Left hindlimb (tissue), 1 donor: ENCODE measurements at places on chromosomes 12 and 14.

GRCh38 chr12:48824112-48824511, 5.8 kb downstream of the CACNB3 start:
- no peak for DNase-seq

GRCh38 chr12:97386133-97386581, 76.4 kb upstream of the RMST start:
- DNase-seq, result no peak

- DNase-seq, result peak; percentile 53
Observed at GRCh38 chr12:13374793-13375192, 178.3 kb downstream of the EMP1 start.

- no peak for DNase-seq
Observed at GRCh38 chr12:24721191-24721590, 227.7 kb downstream of the BCAT1 start.

- no peak for DNase-seq
Observed at GRCh38 chr12:91778091-91778832, 367.4 kb downstream of the BTG1 start.

- DNase-seq, result no peak
Observed at GRCh38 chr12:98466640-98467400, 48.6 kb upstream of the TMPO start.

DNA sequence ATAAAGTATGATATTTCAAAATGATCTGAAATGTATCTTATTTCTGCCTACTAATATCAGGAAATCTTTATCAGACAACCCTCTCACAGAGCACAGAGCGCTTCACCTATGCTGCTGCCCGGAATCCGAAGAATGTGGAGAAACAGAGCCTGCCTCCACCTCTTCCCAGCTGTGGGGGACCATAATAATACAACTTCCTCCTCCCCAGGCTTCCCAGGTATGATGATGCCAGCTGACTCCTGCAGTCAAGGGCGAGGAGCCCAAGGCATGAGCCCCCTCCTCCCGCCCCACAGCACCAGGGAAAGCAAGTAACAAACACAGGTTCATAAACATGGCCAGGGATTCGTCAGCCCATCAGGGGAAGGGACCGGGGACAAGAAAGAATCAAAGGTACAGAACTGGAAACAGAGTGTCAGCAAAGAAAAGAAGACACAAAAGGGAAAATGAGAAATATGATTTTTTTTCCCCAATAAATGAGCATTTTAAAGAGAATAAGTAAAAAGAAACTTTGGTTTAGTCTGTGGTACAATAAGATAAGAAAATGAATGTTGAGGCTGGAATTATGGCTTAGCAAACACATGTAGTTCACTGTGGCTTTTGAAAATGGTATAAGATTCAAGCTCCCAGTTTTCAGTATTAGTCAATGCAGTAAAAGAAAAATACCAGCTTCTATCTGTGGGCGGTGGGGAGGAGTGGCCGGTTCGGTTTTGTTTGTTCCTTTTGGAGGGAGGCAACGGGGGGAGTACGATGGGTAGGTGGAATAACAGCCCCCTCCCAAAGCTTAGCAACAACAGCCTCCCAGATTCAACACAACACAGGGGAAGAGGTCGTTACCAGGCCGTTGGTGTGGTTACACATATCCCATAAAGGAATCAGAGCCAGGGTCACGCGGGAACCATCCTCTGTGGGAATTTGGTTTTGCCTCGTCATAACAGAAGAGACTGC, 68.3 kb downstream of the SETD3 start:
- no peak for DNase-seq

DNA sequence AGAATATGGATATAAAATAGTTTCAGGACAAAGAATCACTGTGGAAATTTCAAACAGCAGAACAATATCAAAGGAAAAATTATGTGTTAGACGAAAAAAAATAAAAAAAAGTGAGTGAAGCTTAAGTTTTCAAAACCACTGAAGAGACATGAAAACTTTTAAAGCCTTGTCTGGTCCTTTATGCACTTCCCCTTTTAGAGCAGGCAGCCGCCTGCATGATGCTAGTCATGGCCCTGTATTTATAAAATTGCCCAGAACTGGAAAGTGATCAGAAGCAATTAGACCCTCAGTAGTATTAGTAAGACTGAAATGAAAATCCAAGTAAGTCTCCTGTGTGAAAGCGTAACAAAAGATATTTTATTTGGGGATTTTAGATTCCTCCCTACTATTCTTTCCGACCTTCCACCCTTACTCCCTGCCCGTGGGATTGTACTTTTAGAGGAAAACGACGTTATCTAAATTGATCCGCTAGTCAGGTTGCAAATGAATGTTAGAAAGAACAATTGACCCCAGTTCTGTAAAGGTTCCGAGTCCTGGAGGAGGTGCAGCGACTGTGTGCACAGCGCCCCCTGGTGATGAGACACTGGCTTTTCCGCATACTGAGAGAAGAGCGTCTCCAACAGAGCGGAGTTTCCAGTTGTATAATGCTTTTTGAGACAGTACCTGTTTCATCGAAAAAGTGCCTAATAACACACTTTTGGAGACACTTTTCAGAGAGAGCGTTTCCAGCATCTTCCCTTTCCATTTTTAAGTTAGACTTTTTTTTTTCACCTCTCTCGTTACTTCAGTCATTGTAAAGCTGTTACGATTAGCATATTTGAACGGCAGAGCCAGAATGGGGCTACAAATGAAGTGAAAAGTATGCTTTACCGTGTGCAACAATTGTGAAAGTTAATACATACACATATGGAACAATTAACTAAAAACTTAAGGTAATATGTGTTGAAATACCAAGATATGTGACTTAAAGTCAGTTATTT, 12.4 kb downstream of the MGST1 start:
- peak; percentile 45 for DNase-seq

- peak; percentile 36 for DNase-seq
Observed at GRCh38 chr12:100794441-100795173, at the start of gene ANO4. Gene ANO4, plus strand, starts transcription at chr12:100794776. Its CDS starts 107,010 bp downstream, at chr12:100901786.

DNA sequence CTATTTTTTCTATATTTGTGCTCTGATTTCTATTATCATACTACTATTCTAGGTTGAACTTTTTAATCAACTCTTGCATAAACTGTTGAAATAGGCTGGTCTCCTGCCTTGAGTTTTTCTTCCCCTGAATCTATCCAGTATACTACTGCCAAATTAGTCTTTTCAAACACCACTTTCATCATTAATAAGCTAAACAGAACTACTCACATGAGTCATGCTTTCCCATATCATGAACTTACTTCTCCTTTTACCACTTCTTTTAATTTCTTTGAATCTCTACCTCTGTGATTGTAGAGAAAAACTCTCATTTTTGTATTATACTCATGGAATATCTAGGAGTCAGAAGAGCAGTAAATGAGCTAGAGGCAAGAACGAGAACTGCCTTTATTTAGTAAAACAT, 340.3 kb upstream of the PDE3A start:
- DNase-seq, result no peak

- DNase-seq, result no peak
Observed at GRCh38 chr14:105888151-105888550, 361.8 kb downstream of the TMEM121 start.

GRCh38 chr12:1662761-1663439, 28.0 kb upstream of the ADIPOR2 start:
- peak; percentile 55 for DNase-seq

GRCh38 chr14:83395321-83395720, 1861.7 kb upstream of the SEL1L start:
- DNase-seq, result no peak

- no peak for DNase-seq
Observed at GRCh38 chr14:33402604-33403003, 463.9 kb downstream of the NPAS3 start.

DNA sequence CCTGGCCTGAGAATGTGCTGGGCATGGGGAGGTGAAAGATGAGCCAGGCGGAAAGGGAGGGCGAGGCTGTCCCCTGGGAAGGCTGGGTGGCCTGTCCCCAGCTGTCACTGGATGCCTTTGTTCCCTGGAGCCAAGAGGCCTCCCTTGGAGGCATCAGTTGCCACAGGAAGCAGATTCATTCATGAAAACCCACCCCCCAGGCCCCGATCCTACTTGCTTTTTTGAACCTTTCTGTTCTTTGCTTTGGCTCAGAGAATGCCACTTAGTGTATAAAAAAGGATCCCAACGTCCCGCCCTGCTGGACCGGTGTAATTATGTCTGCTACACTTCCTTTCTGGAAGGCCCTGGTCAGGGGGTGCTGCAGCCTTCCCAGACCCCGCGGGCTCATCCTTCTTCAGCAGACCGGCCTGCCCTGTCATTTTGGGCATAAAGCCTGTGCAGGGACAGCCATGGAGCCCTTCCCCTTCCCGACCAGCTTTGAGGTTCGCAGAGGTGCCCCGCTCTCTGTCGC, 220.2 kb downstream of the SLC41A2 start:
- DNase-seq, result peak; percentile 55

DNA sequence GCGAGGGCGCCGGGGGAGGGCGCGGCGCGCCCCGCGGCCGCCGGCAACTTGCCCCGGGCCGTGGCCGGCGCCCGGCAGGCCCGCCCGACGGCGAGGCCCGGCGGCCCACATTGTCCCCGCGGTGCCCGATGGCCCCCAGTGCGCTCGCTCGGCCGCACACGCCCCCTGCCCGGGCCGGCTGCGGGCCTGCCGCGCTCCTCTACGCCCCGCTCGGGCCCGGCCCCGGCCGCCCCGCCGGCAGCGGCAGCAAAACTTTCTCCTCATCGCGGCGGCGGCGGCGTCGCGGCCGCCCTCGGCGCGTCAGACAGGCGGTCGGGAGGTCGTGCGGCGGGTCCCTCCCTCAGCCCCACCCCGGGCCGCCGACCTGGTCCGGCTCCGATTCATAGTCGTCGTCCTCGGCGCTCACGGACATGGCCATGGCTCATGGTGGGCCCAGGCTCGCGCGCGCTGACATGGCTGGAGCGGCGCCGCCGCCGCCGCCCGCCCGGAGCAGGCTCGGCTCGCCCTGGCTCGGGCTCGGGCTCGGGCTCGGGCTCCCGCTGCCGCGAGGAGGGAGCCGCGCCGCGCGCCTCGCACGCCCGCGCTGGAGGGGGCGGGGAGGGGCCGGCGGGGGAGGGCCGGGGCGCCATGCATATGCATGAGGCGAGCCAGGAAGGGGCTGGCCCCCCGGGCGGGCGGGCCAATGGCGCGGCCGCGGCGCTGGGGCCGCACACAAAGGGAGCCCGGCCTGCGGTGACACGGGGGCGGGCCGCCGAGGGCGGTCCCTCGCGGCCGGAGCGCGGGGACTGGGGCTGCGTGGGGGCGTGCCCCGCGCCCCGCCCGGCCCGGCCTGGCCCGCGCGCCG, 67.1 kb downstream of the RNF34 start:
- peak; percentile 94 for DNase-seq

- no peak for DNase-seq
Observed at GRCh38 chr14:100304825-100305323, 1.4 kb downstream of the SLC25A29 start.

DNA sequence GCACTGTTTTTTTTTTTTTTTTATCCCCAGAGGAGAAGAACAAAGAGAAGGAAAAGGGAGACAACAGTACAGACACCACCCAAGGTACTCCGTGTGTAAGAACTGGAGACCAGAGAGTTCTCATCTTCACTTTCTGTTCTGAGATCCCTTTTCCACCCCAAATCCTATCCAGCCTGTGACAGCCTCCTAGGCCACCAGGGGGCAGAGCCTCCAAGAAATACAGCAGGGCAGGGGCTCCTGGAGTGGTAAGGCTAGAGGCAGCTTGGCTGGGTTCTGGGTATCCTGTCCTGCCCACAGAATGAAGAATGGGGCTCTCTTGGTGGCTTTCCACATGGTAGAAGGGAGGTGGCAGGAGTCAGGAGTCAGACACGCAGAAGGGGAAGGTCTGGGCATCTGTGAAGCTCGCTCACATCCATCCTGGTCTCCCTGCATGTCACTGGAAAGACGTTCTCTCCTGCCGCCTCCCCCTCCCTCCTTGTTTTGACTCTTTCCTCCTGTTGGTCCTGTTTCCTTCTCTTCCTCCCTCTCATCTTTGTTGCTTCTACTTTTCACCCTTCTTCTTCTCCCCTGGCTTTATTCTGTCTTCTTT, 12.0 kb downstream of the CLSTN3 start:
- DNase-seq, result no peak

- no peak for DNase-seq
Observed at GRCh38 chr14:99751539-99752485, 41.4 kb upstream of the EML1 start.

DNA sequence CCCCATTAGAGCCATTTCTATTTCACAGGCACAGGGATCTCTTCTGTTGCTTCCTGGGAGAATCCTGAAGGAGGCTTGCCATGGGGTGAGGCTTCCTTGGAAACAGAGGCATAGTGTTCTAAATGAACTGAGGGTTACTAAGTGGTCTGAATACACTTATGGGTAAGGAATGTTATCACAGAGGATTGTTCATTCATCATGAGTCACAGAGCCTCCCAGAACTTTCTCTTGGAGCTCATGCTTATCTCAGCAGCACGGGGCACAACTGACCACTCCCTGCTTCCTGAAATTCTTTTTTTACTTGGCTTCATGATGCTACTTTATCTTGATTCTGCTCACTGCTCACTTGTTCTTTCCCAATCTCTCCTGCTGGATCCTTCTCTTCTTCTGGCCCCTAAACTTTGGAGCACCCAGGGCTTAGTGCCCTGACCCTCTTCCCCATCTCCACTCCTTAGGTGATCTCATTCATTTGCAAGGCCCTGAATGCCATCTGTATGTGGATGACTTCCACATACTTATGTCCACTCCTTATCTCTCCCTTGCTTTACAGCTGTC, 57.9 kb downstream of the ANO6 start:
- no peak for DNase-seq

DNA sequence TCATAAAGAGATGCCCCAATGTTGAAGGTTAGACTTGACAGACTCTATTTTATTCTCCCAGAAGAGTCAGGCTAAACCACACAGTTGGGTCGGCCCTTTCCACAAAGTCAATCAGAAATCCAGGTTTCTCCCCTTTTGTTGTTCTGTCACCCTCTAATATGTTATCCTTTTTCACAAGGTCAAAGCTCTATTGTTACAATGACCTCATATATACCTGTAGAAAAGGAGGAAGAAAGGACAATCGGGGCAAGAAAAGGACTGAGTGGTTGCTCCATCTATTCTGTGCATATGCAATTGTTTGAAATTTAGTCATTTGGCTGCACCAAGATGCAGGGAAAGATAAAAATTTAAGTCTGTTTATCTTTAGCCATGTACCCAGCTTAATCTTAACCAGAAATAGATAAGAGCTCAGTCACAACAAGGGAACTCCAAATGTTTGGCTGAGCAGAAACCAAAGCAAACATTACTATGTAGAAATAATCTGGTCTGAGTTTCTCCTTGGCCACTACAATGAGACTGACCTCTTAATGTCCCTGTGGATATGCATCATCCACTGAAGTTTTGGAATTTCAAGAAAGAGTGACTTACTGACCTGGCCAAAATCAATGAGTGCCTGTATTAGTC, 503.7 kb downstream of the GALC start:
- no peak for DNase-seq

GRCh38 chr14:72619881-72620280, 274.0 kb downstream of the DPF3 start:
- DNase-seq, result no peak
